Stimulated activated CD8-positive, alpha-beta memory T cell treated with anti-CD3 and anti-CD28 coated beads, Interleukin-7, amount 100 ng/mL, for 24 hours (primary cell): ENCODE measurements at places on chromosomes 3 and 15.

DNA sequence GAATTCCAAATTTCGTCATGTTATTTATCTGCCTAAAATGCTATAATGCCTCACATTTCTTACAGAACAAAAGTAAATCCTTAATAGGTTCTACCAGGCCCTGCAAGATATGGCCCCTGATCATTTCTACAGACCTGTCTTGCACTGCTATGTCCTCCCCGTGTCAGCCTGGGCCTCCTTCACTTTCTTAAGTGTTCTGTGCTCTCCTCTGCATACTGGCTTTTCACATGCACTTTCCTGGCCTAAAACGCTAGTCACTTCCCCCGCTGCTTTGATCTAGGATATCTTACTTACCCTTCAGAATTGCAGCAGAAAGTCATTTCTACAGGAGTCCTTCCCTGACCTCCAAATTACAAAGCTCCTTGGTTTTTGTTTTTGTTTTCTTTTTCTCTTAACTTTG is 551.3 kb downstream of the NSUN3 start:
- no peak for DNase-seq

GRCh38 chr15:57646087-57646486 is 54.4 kb downstream of the MYZAP start:
- DNase-seq, result no peak

GRCh38 chr15:66502491-66502890 is 2.2 kb downstream of the RPL4 start:
- DNase-seq, result no peak

- no peak for DNase-seq
Measured at GRCh38 chr3:95437409-95437808, 1374.5 kb downstream of the NSUN3 start.

GRCh38 chr15:59178151-59178695 is 28.4 kb upstream of the LDHAL6B start:
- DNase-seq, result no peak

DNA sequence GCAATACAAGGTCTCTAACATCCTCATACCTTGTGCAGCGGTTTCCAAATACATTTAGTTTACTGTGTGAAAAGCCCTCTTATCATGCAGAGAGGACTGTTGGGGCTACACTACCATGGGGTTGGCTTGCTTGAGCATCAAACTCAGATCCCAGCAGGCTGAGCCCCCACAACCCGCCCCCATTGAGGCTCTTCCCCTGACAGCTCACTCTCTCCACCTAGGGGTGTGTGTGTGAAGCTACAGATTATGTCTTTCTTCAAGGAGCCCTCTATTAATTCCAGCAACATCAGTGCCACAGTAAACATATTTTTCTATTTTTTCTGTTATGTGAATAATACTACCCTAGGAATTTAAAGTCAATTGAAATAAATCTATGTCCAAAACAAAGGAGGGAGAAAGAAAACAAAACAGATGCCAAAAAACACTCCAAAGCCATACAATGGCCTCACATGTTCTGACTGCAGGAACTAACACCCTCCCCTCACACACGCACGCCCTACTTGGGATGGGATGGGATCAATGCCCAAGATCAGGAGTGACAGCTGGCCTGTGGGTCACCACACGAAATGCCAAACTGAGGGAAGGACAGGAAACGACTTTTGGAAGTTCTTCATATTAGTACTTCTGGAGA is 14.7 kb downstream of the TM4SF4 start:
- DNase-seq, result no peak

- no peak for DNase-seq
Measured at GRCh38 chr15:37898362-37898761, 36.1 kb upstream of the TMCO5A start.

- DNase-seq, result no peak
Measured at GRCh38 chr3:22063500-22063899, 312.5 kb upstream of the ZNF385D start.

GRCh38 chr3:13497386-13497785 is 17.3 kb downstream of the HDAC11 start:
- no peak for DNase-seq

DNA sequence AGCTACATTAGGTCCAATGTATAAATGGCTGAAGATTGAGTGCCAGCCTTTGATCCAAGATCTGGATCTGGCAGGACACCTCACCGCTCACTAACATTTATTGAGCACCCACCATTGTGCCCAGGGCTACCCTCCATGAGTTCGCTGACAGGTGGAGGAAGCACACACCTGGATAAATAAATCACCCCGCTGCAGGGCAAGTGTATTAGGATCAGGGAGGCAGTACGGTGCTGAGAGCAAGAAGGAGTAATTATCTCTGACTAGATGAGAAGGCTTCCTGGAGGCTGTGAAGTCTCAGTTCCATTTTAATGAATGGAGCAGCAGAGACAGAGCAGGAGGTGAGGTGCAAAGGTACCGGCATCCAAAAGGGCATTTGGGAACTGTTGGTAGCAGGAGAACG is 104.1 kb downstream of the LIPC start:
- DNase-seq, result no peak

DNA sequence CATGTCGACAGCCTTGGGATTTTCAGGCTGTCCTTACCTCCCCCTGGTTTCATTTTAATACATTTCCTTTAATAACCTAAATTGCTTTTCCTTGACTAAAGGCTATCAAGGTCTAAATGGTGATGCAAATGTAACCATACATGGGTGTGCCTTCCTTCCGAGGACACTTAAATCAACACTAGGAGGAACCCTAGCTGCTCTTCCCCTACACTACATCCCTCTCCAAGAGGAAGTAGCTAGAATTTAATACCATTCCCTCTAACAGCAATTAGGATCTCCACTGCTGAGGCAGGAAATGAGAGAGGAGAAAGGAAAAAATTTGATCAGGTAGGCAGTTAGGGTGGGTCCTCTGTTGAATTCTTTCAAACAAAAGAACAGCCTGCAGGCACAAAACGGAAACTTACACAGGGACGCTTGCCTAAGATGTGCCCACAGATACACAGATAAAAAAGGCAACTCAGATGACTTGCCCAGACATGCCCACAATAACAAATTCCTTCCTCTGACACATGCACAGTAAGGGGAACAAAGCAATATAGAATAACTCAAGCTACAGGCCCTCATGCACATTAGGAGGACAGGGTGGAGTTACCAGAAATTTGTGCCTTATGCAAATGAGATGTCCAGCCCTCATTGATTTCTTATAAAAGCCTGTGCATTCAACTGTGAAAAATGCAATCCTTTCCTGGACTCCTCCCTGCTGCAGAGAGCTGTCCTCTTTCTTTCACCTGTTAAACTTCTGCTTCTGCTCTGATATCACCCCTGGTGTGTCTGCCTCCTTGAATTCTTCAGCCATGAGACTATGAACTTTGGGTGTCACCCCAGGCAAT is 1024.4 kb upstream of the CADM2 start:
- DNase-seq, result no peak

GRCh38 chr3:29324180-29324651 is 43.3 kb downstream of the RBMS3 start:
- no peak for DNase-seq

GRCh38 chr3:20046556-20046955 is 6.3 kb downstream of the KAT2B start:
- DNase-seq, result no peak

- no peak for DNase-seq
Measured at GRCh38 chr15:57551715-57552677, 39.7 kb upstream of the MYZAP start.

DNA sequence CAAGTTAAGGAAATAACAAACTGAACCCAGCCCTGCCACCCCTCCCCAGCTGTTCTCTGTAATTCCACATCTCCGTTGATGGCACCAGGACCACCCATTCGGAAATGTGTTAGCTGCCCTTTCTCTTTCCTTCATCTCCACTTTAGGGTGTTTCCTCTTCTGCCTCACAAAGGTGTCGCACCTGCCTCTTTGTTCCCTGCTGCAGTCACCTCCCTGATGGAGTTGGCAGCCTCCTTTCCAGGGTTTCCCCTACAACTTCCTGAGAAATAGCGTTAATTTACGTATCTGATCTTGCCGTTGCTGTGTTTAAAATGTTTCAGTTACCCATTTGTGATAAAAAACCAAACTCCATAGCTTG is 57.3 kb downstream of the GPR171 start:
- DNase-seq, result no peak
